Activated gamma-delta T cell treated with anti-CD3 and anti-CD28 coated beads, Interleukin-2, amount 50 U/mL, for 16 hours (primary cell): ENCODE measurements at places on chromosomes 6 and 20.

- no peak for DNase-seq
Measured at GRCh38 chr20:5397393-5397792, 80.6 kb upstream of the PROKR2 start.

GRCh38 chr6:44404715-44405099 lies 17.2 kb downstream of the CDC5L start:
- no peak for DNase-seq

DNA sequence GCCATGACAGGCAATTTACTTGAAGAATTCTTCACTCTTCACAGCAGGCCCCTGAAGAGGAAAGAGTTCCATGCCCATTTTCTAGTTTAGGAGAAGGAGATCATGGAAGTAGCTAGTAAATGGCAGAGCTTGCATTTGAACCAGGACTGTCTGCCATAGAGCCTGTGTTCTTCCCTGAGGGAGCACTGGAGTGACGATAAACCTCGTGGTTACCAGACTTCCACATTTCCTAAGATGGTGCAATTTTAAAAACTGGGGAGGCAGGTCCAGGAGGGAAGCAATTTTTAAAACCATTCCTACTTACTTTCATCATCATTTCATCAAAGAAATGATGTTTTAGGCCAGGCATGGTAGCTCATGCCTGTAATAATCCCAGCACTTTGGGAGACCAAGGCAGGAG lies 36.8 kb downstream of the STK35 start:
- DNase-seq = no peak

- DNase-seq = no peak
Measured at GRCh38 chr20:7695051-7695495, 245.2 kb downstream of the HAO1 start.

DNA sequence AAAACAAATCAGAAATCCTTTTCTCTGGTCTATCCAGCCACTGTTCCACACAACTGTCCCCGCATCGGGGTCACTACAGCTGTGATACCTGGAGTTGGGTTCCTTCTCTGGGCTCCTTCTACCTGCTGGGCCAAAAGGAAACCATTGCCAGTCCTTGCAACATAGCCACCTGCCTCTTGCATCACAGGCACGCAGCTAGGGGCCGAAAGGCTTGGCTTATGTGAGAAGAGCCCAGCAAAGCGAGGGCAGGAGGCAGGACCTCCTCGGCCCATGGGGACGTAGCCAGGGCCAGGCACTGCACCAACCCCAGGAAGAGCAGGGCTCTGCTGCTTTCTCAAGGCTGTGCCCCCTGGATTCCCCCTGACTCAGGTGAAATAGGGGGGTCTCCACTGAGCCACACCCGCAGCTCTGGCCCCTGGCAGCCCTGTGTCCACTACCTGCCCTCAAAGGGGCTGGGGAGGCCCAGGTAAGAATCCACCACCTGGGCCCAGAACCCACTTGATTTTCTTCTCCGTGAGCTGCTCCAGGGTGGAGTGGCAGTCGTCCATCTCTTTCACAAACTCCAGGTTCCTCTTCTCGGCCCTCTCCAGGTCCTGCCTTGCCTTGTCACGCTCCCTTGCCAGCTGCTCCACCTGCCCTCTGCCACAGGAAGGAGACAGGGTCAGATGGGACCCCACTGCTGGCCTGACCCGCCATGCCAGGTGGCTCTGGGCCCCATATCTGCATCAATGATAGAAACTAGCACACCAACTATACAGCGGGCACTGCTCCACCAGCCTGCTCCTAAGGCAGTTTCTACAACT lies 88.9 kb downstream of the GINS1 start:
- DNase-seq = no peak

- DNase-seq = no peak
Measured at GRCh38 chr6:163386329-163386908, 28.1 kb upstream of the QKI start.

GRCh38 chr6:15595461-15596173 lies 67.2 kb downstream of the DTNBP1 start:
- DNase-seq = no peak
